ENCODE measurements at places on chromosomes 13 and 19. TPM values are rescaled to one million over a fixed set of nuclear protein-coding genes. Genes with fewer than 3 reads are reported as not detected.

ZNF568 gene
- total RNA-seq, result 9.3 TPM

KLK5 gene
- 84.7 TPM for total RNA-seq

SPACA7 gene
- not detected for total RNA-seq

SLC25A41 gene
- total RNA-seq, result not detected

ZNF541 gene
- total RNA-seq, result not detected

CACNA1A gene
- total RNA-seq, result 1.1 TPM

SHFL gene
- 19.2 TPM for total RNA-seq

IL17D gene
- total RNA-seq, result not detected

EBI3 gene
- total RNA-seq, result 0.53 TPM

SOX21 gene
- 11.5 TPM for total RNA-seq

GSX1 gene
- total RNA-seq, result not detected

SHISA7 gene
- total RNA-seq, result not detected

MEDAG gene
- total RNA-seq, result 11.3 TPM

DAND5 gene
- not detected for total RNA-seq

ZNF600 gene
- 3.1 TPM for total RNA-seq

ZNF816 gene
- total RNA-seq, result 7.8 TPM

NLRP9 gene
- not detected for total RNA-seq

ZNF763 gene
- total RNA-seq, result 2.3 TPM

POSTN gene
- total RNA-seq, result 18.5 TPM
